ENCODE measurements at places on chromosomes 6 and 20. TPM values are rescaled to one million over a fixed set of nuclear protein-coding genes. Genes with fewer than 3 reads are reported as not detected.

- peaks cover 1% of the 10 kb centered on the region for H3K36me3 ChIP-seq
- no peak overlapping the region for H3K4me3 ChIP-seq
- peaks cover 13% of the 10 kb centered on the region for H3K4me1 ChIP-seq
- peaks cover under 1% of the 10 kb centered on the region for H3K27me3 ChIP-seq
- no peak for DNase-seq
These were observed 71.9 kb downstream of the EYA4 start for GRCh38 chr6:133313068-133313467.

DNA sequence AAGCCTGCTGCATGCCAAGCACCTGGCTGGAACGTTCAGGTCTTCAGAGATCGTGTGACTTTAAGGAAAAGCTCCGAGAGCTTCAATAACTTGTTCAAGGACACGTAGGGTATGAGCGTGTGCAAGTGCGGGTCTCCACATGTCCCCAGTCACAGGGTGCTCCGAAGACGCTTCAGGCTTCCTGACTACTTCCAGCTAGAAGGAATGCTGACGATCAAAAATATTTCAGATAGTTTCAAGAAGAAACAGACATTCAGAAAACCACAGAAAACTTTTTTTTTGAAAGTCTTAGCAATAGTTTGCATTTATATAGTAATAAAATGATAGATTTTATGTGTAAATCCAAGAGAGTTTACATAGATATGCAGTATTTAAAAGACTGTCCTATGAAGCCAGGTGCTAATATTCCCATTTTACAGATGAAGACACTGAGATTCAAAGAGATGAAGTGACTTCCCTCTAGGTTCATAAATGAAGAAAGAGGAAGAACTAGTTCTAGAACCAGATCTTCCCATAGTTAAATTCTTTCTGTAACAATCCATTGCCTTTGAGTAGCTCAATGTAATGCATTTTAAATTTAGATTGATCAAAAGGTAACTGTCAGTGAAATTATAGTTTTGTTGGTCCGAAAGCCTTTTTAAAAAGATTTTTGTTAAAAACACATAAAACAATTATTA lies 247.6 kb downstream of the MYLK4 start:
- no peaks in the 10 kb centered on the region for H3K36me3 ChIP-seq
- H3K27ac ChIP-seq: no peak overlapping the region
- no peaks in the 10 kb centered on the region for H3K27me3 ChIP-seq
- H3K4me1 ChIP-seq: no peaks in the 10 kb centered on the region
- DNase-seq: no peak

Gene PIGU
- 19.4 TPM for total RNA-seq

DNA sequence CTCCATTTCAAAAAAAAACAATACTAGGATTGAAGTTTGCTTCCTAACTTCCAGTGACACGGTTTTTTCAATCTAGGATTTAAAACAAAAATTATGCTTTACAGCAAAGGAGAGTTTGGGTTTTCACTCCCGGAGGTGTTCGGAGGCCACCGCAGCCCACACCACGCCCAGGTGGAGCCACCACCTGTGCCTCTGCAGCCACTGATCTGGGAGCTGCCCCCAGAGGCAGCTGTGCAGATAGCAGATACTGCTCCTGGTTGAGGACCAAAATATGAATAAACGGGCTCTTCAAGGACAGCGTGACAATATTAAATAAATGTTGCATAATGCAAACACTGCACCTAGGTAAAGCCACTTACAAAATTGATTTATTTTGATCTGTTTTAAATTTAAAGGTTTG lies 30.2 kb downstream of the DLL1 start:
- no peaks in the 10 kb centered on the region for H3K36me3 ChIP-seq
- DNase-seq: no peak
- no peak overlapping the region for H3K27ac ChIP-seq
- no peaks in the 10 kb centered on the region for H3K27me3 ChIP-seq
- H3K4me3 ChIP-seq: no peak overlapping the region

DNA sequence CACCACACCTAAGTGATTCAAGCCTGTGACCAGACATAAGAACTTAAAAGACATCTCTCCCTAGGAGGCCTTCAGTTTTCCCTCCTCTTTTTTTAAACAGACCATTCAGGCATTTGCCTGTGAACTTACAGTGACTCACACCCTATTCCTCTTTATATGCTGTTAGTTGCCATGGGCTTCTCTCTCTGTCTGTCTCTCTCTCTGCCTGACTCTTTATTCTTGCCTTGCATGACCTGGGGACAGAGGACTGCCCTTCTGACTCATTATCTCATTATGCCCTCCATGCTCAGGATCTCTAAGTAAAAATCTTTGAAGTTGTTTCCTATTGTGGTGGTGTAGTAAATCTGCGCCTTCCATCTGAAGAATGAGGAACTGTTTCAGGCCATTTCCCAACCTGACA lies 442.2 kb upstream of the MAN1A1 start:
- no peaks in the 10 kb centered on the region for H3K4me1 ChIP-seq
- no peak overlapping the region for H3K27ac ChIP-seq
- no peak overlapping the region for H3K4me3 ChIP-seq
- H3K27me3 ChIP-seq: no peaks in the 10 kb centered on the region
- H3K36me3 ChIP-seq: no peaks in the 10 kb centered on the region

DNA sequence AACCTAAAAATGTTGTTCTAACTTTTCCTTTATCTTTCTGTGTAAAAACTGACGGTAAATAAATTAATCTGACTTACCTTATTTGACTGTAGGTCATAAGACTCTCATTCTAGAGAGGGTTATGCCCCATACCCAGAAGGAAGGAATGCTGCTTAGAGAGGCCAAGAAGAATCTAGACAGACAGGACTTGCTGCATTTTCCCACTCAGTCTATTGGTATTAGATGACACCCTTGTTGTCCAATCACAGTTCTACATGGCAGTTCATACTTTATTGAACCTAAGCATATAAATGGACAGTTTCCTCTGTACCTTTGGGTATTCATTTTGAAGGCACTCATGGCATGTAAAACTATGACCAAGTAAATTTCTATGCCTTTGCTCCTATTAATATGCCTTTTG lies 359.6 kb upstream of the ID4 start:
- H3K4me1 ChIP-seq: no peaks in the 10 kb centered on the region
- peaks cover 6% of the 10 kb centered on the region for H3K36me3 ChIP-seq
- H3K4me3 ChIP-seq: no peak overlapping the region
- no peak for DNase-seq
- no peaks in the 10 kb centered on the region for H3K27me3 ChIP-seq

GRCh38 chr6:74113901-74114300 lies 417.9 kb downstream of the CD109 start:
- no peak overlapping the region for H3K4me3 ChIP-seq
- no peaks in the 10 kb centered on the region for H3K36me3 ChIP-seq
- H3K4me1 ChIP-seq: peaks cover 2% of the 10 kb centered on the region
- H3K27ac ChIP-seq: no peak overlapping the region
- no peaks in the 10 kb centered on the region for H3K27me3 ChIP-seq
- no peak for DNase-seq

Gene SEL1L2
- not detected for total RNA-seq

GRCh38 chr20:48822879-48823385 lies 4.9 kb downstream of the PREX1 start:
- no peak for DNase-seq
- H3K4me1 ChIP-seq: peaks cover 40% of the 10 kb centered on the region
- peak overlapping the region; percentile 38 for H3K27ac ChIP-seq
- H3K4me3 ChIP-seq: peak overlapping the region; percentile 49

DNA sequence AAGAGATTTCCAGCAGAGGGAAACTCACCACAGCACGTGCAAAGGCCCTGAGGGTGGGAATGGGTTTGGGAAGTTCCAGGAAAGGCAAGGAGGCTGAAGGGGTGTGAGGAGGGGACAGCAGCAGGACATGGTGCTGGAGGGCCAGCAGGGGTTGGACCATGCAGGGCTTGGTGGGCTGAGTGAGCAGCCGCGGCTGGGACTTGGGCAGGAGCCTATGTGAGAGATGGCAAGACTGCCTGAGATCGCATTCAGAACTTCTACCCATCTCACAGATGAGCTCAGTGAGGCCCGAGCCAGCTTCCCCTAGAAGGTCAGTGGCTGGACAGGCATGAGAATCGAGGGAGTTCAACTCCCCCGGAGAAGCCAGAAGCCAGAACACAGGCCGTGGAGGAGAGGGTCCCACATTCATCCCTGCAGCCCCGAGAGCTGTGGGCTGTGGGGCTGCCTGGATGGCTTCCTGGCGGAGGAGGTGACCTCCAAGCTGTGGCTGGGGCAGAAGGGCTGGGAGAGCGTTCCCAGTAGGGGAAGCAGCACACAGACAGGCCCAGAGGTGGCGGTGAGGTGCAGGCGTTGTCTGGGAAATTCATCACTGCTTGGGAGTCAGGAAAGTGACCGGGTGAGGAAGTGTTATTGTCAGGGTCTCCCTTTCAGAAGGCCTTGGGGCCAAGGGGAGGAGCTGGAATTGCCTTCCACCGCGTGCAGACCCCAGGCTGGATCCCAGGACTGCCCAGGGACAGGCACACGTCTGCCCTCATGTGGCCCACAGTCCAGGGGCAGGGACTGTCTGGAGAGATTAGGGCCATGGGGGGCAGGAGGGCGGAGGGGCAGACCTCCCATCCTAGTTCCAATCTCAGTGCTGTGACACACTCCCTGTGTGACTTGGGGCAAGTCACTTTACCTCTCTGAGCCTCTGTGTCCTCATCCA lies 103.8 kb downstream of the CEBPB start:
- no peak overlapping the region for H3K4me3 ChIP-seq
- H3K27ac ChIP-seq: no peak overlapping the region
- H3K4me1 ChIP-seq: peaks cover 9% of the 10 kb centered on the region
- DNase-seq: no peak
- H3K27me3 ChIP-seq: peaks cover 8% of the 10 kb centered on the region
- H3K36me3 ChIP-seq: no peaks in the 10 kb centered on the region

- H3K27ac ChIP-seq: peak overlapping the region; percentile 19
- peaks cover 14% of the 10 kb centered on the region for H3K4me1 ChIP-seq
- no peaks in the 10 kb centered on the region for H3K36me3 ChIP-seq
These were observed 1.7 kb upstream of the NKX2-2 start for GRCh38 chr20:21515300-21516179.

Gene ENPP5
- total RNA-seq: 1.2 TPM

- DNase-seq: no peak
- no peak overlapping the region for H3K4me3 ChIP-seq
- peaks cover 6% of the 10 kb centered on the region for H3K27me3 ChIP-seq
These were observed 258.1 kb downstream of the DLL1 start for GRCh38 chr6:170032706-170033309.

- H3K4me3 ChIP-seq: no peak overlapping the region
- H3K27ac ChIP-seq: no peak overlapping the region
- H3K36me3 ChIP-seq: no peaks in the 10 kb centered on the region
These were observed 322.7 kb upstream of the NOX3 start for GRCh38 chr6:155778336-155778735.

DNA sequence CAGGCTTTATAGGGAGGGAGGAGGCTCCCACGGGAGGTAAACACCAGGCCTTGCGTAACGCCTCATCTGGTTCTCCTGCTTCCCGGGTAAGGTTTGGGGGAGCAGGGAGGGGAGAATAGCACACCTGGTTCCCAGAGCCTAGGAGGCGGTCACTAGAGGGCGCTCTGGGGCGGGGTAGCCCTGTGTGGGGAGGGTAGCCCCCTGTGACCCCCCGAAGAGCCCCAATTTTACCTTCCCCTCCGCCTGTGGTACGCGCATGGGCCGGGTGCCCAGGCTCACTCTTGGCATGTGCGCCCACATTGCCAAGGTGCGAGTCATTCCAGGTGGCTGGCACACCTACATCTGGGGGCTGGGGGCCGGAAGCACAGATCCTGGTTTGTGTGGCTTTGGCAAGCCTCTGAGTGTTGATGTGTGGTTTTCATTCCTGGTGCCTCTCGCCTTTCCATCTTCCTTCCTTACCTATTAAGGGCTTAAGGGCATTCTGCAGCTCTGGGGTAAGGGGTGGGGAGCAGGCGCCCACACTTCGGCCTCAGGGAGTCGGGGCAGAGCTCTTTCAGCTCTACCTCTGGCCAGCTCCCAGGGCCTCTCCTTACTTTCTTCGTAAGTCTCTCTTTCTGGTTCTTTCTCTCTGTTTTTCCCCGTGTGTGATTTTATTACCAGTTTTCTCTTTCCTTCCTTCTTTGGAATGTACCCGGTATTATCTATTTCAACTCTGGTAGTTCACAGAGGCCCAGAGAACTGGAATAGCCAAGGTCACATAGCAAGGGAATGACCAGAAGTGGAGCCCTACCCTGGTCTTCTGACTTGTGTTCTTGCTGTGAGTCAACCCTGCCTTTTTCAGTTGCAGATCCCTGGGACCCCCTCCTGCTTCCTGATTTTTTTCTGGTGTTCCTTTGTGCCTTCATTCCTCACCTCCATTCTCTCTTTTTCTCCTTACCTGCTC lies 492 bp upstream of the RNF39 start:
- H3K27ac ChIP-seq: no peak overlapping the region
- peaks cover 18% of the 10 kb centered on the region for H3K36me3 ChIP-seq
- peaks cover 18% of the 10 kb centered on the region for H3K27me3 ChIP-seq
- peaks cover 7% of the 10 kb centered on the region for H3K4me1 ChIP-seq
- DNase-seq: no peak
- H3K4me3 ChIP-seq: peak overlapping the region; percentile 91

- DNase-seq: peak; percentile 73
- no peaks in the 10 kb centered on the region for H3K27me3 ChIP-seq
- H3K4me1 ChIP-seq: no peaks in the 10 kb centered on the region
These were observed 33.4 kb upstream of the SLC22A1 start for GRCh38 chr6:160088069-160088783.

DNA sequence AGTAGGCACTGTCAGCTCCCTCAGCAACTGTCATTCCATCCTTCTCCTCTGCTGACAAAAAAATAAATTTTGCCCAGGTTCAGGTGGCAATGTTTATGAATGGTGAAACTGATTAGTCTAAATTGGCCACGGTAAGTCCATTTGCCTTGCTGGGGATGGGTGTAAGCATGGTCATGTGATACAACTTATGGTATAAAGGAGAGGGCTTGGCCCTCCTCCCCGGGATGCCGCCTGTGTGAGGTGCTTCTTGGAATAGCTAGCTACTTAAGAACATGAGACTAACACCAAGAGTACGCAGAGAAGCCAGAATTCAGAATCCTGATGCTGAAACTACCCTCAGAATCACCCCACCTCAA lies 94.4 kb upstream of the MAP7 start:
- H3K27ac ChIP-seq: no peak overlapping the region
- H3K4me3 ChIP-seq: no peak overlapping the region
- H3K36me3 ChIP-seq: no peaks in the 10 kb centered on the region

Gene KCNK5
- total RNA-seq: 0.71 TPM

Gene CLDN20
- not detected for total RNA-seq

Gene DZANK1
- total RNA-seq: 6.4 TPM

DNA sequence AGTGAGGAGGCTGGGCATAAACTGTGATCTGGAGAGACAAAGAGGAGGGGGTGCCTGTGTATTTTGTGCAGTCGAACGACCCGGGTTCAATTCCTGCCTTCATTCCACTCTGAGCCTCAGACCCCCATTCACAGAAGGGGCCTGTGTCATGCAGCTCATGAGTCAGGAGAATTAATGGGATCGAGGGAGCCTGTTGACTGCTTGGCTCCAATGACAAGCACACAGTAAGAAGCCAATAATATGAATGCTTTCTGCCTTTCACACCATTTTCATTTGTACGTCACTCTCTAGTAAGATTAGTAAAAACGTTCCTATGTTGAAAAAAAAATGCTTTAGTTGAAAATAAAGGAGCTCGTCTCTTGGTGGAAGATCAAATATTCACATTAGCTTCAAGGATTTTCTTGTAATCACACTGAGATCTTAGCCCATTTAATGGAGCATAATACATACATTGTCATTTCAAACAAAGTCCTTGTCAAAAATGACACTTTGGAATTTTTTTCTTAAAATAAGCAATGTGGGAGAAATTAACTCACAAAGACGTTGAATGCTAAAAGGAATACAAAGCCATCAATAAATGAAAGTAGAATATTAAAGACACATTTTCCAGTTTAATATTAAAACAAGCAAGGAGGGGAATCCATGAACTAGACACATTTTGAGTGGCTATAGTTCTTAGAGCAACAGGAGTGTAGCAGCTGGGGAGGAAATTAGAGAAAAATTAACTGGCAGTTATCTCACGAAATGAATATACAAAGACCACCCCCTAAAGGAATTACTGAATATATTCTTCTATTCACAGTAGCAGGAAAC lies 246.7 kb upstream of the AFDN start:
- no peak overlapping the region for H3K4me3 ChIP-seq
- H3K27ac ChIP-seq: no peak overlapping the region
- peaks cover 17% of the 10 kb centered on the region for H3K4me1 ChIP-seq
- H3K36me3 ChIP-seq: peaks cover 8% of the 10 kb centered on the region
